ENCODE measurements at places on chromosomes 6 and 20.

DNA sequence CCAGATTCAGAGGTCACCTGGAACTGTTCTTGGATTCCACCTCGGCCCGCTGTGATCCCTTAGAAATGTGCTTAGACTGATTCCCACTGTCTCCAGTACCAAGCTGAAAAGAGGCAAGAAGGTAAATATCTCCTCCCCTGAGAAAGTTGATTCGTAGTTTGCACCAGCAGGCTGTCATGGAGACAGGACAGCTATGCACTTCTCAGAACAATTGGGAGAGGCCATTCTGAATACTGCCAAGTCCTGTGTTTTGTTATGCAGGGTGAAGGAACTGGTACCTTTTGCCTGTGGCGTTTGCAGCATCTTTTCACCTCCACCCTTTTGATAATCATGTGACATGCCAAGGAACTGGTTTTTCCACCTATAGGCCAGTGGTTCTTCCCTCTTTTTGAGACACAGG lies 58.2 kb upstream of the RNGTT start:
- DNase-seq: no peak

DNA sequence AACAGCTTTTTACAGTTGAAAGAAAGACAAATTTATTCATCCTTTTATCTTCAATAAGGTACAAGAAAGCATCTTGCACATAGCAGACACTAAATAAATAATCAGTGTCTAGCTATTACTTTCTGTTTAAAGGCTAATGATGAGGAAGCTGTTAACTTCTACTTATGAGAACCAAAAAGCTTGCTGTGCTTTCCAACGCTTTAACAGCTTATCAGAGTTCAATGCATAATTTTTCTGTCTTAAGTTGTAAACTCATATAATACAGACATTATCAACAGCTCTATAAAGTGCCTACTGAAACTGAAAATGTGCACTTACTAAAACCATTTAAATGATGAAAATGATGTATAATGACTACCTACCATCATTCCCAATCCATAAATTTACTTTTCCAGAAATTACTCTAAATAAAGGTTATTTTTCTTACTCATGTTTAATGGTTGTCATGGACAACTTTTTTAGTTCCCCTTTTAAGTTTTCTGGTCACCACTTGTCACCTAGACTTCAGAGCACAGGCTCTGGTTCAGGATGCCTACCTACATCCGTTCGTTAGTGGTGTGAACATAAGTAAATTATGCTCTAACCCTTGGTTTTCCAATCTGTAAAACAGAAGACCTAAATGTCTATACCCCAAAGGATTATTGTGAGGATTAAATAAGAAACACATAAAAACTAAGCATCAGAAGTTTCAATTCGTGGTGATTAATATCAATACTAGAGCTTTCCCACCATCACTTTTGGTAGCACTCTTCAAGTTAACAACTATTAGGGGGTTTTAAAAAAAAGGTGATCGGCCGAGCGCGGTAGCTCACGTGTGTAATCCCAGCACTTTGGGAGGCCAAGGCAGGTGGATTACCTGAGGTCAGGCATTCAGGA lies 8.0 kb downstream of the PNISR start:
- no peak for DNase-seq

GRCh38 chr20:21608777-21609176 lies 94.9 kb upstream of the NKX2-2 start:
- DNase-seq: no peak

GRCh38 chr20:47317127-47317895 lies 39.2 kb downstream of the ZMYND8 start:
- DNase-seq: no peak

DNA sequence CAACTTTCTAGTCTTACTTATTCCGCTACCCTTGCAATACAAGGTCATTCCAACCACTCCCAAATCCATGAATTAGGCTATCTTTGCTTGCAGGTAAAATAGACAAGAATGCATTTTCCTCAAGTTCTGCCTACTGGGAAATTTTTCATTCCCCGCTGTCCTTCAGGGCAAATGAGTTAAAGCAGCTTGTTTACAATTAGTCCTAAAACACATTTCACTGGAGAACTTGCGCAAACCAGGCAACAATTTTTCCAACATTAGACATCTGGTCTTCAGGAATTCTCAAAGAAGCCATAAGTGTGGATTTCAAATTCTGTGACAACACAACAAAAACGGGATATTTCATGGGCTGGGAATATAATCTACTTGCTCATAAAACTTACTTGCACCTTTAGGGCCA lies 20.4 kb downstream of the SPINT4 start:
- DNase-seq: no peak

DNA sequence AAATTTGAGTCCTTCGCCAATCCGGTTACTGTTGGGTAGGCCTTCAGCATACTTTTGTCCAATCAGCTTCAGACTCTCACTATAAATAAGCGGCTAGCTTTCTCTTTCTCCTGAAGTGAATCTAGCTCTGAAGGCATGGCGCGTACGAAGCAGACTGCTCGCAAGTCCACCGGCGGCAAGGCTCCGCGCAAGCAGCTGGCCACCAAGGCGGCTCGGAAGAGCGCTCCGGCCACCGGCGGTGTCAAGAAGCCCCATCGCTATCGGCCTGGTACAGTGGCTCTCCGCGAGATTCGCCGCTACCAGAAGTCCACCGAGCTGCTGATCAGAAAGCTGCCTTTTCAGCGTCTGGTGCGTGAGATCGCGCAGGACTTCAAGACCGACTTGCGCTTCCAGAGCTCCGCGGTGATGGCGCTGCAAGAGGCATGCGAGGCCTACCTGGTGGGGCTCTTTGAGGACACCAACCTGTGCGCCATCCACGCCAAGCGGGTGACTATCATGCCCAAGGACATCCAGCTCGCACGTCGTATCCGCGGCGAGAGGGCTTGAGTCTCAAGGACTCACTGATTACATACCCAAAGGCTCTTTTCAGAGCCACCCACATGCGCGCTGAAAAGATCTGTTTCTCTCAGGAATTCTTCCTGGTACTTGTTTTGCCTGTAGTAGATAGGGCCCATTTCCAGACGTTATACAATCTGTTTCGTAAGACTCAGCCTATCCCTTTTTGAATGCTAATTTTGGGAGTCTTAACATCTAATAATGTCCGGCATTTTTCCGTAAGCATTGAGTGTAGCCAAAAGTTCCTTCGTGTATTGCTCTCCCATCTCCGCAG lies 102.0 kb downstream of the OR2B2 start:
- peak; percentile 94 for DNase-seq

DNA sequence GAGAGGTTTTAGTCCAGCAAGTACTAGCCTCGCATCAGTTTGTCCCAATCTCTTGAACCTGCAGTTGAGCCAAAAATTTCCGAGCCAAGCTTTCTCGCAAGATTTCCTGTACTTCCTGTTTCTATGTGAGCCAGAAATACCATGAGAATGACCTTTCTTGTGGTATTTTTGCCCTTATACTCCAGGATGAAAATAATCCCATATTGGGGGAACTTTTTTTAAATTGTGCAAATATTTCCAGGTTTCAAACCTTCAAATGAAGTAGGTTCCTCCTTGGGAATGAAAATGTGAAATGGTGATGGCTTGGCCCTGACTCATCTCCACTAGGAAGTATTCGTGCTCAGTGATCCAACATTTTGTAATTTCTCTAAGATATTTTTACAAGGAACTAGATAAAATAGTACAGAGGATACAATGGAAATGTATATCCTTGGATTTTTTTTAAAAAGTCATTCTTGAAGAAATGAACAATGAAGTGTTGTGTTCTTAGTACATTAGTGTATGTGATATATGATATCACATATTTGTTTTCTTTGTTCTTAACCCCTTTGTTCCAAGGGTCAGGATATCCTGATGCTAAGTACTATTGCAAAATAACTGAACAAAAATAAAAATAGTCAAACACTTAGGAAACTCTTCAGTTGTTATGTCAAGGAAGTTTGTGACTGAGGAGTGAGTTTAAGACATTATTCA lies 184.0 kb downstream of the PDE7B start:
- DNase-seq: no peak

- no peak for DNase-seq
Observed at GRCh38 chr6:99501762-99502161, 13.5 kb downstream of the USP45 start.

DNA sequence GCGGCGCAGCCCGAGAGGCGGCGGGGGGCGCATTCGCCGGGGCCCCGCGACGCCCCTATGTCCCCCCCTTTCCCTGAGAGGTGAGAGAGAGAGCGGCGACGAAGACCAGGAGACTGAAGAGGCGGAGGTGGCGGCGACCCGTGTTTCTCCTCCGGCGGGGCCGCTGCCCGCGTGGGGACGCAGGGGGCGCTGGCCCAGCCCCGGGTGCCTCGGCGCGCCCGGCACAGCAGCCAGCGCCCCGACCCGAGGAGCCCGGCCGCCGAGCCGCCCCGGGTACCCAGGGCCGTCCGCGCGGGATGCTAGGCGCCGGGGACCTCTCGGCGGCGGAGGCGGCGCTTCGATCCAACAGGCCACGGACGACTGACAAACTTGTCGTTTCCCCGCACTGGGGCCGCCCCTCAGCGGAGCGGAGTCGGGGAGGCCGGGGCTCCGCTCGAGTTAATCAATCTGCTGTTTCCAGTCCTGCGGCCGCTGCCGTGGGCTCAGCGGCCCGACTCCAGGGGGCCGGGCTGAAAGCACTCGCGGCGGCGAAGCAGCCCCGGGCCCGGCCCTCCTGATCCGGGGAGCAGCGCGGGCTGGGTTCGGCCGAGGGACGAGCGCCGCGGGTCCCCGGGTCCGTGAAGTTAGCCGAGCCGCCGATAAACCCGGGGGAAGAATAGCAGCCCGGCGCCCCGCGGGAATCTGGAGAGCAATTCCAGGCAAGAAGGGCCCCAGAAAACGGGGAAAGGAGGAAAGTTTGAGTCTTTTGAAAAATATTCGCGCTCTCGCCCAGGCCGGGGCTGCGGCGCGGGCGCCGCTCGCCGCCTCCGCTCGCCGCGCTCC lies 631 bp downstream of the MDGA1 start:
- DNase-seq: no peak

- no peak for DNase-seq
Observed at GRCh38 chr20:56829788-56830385, 200.8 kb downstream of the TFAP2C start.

DNA sequence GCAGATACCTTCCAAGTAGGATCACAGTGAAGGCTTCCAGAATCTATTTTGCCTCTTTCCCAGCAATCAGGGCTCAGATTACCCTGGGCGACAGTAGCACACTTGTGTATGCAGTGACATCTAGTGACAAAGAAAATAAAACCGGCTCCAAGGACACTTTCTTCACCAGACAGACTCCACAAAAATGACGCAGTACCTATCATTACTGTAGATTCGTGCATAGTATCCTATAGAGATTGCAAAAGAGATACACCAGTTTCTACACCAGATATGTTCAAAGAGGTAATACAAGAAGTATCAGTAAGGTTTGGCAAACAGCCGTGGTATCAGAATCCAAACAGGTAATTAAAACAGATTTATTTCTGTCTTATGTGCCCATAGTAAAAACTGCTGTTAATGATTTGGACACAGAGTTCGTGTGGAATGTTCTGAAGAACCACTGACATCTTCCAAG lies 600.4 kb upstream of the JAG1 start:
- peak; percentile 62 for DNase-seq

- no peak for DNase-seq
Observed at GRCh38 chr6:30459145-30459544, 30.2 kb upstream of the HLA-E start.

GRCh38 chr6:167799033-167799821 lies 27.5 kb upstream of the AFDN start:
- DNase-seq: no peak

GRCh38 chr6:17863901-17864754 lies 123.3 kb downstream of the KIF13A start:
- DNase-seq: no peak

DNA sequence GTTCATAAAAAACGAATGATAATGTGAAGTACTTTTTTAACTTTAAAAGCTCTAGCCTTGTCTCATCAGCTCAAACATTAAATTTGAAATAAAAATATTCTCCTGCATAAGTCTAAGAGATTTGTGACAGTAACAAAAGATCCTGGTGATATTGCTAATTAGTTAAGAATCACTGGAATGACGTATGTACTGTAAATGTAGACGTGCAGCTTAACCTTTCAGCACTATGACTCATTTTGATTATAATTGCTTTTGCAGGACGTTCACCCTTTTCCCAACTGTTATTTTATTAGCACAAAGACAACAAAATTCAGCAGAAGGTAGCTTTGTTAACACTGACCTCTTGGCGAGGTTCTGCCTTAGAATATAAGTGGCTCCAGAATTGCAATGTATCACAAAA lies 68.6 kb downstream of the TENT5A start:
- DNase-seq: no peak

- no peak for DNase-seq
Observed at GRCh38 chr20:37969949-37970855, 63.1 kb downstream of the TTI1 start.

DNA sequence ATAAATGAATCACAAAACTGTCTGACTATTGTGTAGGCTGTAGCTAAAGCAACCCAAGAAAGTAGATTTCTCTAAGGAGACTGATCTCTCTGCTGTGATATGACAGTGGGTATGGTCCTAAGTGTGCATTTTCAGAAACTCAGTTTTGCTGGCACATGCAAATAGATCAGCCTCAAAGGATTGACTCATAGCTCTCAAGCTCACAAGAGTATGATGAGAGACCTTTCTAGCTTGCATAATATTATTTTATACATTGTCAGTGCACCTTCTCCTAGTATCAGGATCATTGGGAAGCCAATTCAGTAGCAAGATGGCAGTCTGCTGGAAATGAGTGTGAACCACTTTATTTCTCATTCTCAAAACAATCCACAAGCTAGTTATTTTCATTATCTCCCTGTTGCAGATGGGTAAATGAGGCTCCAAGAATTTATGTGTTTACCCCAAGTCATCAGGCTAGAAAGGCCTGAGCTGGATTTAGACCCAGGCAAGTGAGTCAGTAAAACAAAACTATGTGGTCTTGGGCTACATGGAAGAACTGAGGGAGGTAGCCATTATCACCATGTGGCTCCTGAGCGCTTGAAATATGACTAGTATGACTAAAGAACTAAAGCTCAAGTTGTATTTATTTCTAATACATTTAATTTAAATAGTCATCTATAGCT lies 27.9 kb upstream of the PLCB4 start:
- DNase-seq: no peak

DNA sequence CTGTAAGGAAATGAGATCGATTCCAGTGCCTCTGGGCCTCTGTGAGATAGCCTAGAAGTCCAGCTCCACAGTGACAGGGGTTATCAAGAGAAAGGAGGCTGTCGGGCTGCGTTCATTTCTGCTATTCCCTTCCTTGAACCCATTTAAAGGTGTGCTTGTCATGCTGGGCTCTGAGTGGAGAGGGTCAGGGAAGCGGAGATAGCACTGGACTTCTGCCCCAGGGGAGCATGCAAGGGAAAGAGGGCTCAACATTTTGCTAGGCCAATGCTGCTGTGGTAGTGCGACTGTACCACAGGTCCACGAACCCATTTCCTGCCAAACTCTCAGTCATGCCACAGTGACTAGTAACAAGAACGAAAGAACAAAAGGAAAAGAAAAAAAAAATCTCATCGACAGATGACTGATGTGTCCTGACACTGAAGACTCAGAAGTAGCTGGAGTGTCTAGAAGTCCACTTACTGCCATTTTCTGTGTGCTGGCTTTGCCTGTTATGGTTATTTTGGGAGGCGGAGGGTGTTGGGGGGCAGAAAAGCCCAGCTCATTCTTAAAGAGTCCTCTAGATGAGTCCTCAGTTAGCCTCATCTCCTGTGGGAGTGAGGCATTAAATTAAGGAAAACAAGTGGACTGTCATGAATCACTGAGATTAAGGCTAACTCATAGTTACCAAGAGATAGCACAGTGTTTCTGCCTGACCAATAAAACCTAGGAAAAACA lies 8.1 kb downstream of the NEDD9 start:
- no peak for DNase-seq

Measured in COR-L47 (cell line).